ENCODE measurements at places on chromosomes 5 and 9.
A peak's percentile ranks its signal among the peaks of the same experiment; 100 is the strongest.

DNA sequence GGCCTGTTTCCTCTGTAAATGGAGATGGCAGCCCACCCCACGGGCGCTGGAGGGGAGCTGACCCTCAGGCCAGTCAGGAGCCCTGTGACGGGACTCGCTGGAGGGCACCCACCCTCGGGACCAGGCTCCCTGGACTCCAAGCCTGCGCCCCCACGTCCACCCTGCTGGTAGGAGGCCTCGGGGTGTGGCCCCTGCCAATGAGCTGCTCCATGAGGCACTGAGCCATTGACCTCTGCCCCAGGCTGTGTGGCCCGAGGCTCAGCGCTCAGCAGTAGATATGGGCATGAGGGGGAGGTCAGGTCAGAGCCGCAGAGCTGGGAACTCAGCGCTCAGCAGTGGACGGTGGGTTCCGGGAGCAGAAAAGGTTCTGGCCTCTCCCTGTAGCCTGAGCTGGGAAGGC, 52.3 kb upstream of the EGFL7 start:
- no peak for DNase-seq

GRCh38 chr9:8232726-8233125, 433.1 kb upstream of the DMAC1 start:
- no peak for DNase-seq

DNA sequence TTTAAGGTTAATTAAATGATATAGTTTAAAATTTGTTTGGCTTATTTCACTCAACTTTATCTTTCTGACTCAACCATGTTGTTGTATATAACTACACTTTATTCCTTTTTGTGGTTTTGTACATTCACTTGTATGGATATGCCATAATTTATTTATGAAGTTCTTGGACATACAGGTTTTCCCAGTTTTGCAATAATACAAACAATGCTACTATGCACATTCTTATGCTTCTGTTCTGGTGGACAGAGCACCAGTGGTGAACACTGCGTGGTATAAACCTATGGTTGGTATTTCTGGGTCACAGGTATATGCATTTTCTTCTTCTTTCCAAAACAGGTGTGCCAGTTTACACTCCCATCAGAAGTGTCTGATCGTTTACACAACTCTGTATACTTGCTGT, 35.7 kb upstream of the TRIM14 start:
- no peak for DNase-seq

DNA sequence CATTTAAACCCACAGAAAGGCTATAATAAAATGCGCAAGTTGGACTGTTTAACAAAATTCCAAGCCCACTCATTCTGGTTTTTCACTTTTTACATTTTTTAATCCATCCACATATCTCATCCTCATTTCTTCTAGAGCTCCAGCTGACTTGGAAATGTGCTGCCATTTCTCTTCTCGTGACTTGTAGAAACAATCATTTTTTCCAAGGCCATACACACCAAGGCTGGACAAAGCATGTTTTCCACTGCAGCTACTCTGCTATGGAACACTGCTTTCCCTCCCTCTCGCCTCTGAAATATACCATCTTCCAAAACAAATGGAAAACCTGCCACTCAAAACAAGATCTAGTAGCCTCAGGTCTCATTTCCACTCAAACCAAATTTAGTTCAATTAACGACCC, 141.1 kb downstream of the ESM1 start:
- no peak for DNase-seq

GRCh38 chr9:127812936-127813675, 10.4 kb downstream of the FPGS start:
- no peak for DNase-seq

GRCh38 chr5:113169720-113170119, 193.1 kb downstream of the DCP2 start:
- no peak for DNase-seq

DNA sequence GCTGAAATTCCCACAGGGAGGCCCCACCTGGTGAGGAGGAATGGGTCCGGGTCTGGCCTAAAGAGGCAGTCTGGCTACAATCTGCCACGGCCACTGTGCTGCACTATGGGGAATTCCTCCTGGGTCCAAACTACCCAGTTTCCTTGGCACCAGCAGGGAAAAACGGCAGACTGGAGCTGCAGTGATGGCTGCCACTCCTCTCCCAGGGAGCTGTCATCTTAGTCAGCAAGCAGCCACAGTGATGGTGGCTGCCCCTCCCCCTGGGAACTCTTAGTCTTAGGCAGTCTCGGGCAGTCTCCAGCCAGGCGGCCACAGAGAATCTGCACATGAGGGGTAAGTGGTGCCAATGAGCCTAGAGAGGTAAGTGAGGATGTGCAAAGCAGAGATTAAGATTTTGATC, 205.8 kb downstream of the TMEM38B start:
- DNase-seq, result no peak

GRCh38 chr5:144198386-144198785, 27.7 kb downstream of the KCTD16 start:
- peak; percentile 60 for DNase-seq

- no peak for DNase-seq
Observed at GRCh38 chr9:93576258-93577077, at the start of gene PHF2. Gene PHF2, plus strand, starts transcription at chr9:93576584. Its CDS starts 190 bp downstream, at chr9:93576774.

GRCh38 chr5:95761771-95762651, 30.9 kb downstream of the RHOBTB3 start:
- no peak for DNase-seq

DNA sequence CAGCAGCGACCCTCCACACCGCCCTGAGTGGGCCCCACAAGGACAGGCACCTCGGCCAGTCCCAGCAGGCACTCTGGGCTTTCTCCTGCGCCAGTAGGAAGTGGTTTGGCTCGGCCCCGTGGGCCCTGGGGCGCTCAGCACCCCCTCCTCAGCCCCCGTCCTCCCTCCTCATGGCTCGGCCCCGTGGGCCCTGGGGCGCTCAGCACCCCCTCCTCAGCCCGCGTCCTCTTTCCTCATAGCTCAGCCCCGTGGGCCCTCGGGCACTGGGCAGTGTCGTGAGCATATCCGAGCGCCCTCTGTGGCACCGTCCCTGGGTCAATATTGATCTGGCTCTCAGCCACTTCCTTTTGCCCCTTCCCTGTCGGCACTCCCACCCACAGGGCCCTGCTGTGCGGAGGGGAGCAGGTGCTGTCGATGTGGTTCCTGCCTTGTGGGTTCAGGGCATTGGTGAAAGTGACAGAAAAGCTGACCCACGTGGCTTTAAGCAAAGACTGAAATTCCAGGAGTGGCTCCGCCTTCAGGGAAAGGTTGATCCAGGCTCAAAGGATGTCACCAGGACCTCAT, 5.5 kb upstream of the SCGB3A1 start:
- no peak for DNase-seq

DNA sequence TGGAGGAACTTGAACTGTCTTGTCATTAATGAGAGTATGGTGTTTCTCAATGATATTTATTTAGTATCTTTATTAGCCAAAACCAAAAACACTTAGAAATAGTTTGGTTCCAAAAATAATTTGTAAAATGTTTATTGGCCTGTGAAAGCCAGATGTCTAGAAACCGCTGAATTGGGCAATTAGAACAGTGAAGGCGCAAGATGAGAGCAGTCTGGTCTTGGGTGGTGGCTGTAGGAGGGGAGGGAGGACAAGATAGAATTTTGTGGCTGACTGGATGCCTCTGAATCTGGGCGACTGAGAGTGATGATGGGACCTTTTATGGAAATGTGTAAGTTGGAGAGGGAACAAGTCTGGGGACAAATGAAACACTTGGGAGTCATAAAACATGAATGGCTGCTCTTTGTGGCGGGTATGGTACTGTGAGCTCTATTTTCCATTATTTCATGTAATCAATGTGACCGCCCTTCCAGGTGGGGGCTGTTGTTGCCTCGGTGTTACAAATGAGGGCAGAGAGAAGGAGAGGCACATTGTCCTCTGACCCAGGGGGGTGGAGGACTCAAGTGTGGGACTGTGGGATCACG, 35.5 kb downstream of the PDZD2 start:
- no peak for DNase-seq

DNA sequence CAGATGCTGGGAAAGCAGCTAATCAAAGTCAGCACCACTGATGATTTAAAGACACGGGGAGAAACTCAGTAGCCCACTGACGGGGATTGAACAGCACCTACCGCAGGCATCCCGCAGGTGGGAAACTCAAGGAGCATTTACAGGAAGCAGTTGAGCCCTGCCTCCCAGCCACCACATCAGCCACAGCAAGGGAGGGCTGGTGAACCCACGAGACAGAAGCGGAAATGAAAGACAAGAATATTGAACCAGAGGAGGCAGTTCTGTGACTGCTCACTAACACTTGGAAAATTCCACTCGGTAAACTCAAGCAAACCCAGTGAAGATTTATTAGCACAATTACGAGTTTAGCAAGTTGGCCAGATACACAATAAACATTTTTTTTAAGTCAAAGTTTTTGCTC, 10.6 kb upstream of the FAM163B start:
- DNase-seq, result no peak

GRCh38 chr9:128208946-128209669, 5.9 kb downstream of the DNM1 start:
- no peak for DNase-seq

DNA sequence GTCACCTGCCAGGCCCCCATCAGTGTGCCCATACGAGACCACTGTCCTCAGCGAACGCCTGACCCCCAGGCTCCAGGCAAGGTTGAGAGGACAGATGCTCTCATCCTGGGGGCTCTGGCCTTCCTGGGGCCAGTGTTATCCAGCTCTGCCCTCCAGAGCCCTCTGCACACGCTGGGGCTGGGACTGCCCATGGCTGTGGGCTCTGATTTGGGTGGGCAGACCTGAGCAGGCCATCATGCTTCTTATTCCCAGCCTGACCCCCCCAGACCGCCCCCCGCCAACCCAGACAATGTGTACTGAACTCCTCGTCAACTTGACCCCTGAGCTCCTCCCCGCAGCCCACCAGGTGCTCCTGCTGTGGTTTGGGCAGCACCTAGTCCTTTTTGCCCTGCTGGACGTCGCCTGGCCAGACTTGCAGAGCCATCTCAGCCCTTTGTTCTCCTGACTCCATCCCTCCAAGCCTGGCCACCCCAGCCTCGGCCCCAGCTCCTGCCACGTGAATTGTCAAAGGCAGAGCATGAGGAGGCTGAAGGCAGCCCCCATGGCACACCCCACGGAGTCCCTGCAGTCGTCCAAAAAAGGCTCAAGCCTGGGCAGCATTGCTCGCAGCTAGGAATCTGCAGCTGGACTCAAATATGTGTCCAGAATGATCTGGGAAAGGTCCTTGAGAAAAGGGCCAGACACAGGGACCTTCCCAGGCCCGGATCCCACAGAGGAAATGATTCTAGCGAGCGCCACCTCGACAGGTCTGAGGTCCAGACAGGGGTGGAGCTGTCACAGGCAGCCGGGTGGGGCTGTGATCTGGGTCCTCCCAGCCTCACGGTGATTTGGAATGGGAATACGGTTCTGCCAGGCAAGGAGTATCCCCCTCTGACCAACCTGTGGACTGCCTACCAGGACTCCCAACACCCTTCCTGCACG, 87.0 kb downstream of the ADAMTS2 start:
- no peak for DNase-seq

GRCh38 chr5:143002459-143003327, 232.5 kb downstream of the ARHGAP26 start:
- DNase-seq, result no peak

DNA sequence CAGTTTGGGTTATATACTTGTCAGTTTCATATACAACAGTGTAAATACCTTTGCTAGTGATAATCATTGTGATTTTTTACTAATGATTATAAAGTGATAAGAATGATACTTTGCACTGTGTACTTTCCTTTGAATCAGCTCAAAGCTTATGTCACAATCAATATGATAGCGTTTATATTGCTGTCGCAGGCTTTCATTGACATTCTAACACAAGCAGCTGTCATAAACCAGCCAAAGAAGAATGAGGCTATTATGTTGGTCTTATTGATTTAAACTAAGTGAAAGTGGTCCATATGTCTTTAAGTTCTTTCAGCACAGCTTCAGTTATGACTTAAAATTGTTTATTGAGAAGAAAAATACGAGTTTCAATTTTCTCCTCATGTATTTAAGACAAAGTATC, 272.7 kb upstream of the RGMB start:
- DNase-seq, result no peak

- DNase-seq, result no peak
Observed at GRCh38 chr5:179758955-179759354, 26.3 kb downstream of the MAML1 start.

GRCh38 chr9:14341437-14342122, 27.6 kb upstream of the NFIB start:
- no peak for DNase-seq

- no peak for DNase-seq
Observed at GRCh38 chr9:122096620-122097415, 3.7 kb upstream of the TTLL11 start.

DNA sequence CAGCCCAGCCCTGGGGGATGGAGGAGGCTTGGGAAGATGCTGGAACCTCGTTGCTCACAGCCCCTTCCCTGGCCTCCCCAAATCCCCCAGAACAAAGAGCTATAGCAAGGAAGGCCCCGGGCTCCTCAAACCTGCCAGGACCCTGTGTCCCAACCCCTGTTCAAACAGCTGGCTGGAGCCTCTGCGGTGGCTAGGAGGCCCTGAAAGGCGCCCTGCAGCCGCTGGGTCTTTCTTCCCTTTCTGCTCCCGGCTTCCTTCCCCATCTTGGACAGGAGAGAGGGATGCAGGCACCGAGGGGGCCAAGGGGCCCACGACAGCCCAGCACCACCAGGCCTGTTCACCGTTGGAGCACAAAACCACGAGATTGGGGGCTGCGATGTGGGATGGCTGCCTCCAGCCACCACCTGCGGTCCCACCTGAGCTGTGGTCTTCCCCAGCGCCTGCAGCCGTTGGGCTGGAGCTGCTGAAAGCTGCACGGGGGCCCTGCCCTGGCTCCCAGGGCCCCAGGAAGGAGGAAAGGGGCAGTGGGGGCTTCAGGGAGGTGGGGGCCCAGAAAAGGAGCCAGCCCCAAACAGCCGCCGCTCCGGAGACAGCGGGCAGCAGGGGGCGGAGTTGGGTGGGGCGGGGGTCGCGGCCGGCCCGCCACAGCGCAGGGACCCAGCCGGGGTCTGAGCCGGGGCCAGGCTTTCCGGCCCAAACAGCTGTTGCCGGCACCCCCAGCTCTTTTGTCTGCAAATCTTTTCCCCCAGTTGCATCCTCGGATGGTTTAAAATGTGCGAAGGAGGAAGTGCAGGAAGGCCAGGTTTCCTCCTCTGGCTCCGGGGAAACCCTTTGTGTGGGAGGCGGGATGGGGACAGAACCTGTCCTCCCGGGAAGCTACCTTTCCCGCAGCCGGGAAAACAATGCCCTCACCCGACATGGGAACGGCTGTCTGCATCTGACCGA, 16.1 kb downstream of the NOTCH1 start:
- DNase-seq, result no peak

DNA sequence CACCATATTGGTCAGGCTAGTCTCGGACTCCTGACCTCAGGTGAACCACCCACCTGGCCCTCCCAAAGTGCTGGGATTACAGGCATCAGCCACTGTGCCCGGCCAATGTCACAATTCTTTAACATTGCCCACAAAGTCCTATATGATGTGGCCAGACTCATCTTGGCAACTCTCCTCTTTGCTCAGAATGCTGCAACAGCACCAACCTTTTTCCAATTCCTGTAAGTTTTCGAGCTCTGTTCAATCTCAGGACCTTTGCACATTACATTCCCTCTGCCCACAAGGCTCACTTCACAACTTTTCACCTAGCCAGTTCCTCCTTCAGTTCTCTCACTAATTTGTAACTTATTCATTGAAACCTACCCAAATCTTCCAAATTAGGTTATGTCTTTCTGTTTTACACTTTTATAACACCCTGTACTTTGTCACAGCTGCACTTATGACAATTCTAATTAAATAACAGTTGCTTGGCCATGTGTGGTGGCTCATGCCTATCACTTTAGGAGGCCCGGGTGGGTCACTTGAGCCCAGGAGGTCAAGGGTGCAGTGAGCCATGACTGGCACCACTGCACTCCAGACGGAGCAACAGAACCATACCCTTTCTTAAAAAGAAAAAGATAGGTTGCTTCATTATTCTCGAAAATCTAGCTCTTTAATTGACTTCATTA, 30.9 kb upstream of the GLDC start:
- no peak for DNase-seq
